Stimulated activated CD4-positive, alpha-beta T cell treated with anti-CD3 and anti-CD28 coated beads, Interleukin-2, amount 100 ng/mL, for 24 hours (primary cell): ENCODE measurements at places on chromosomes 16 and 17.

- no peak for DNase-seq
Observed at GRCh38 chr16:25563700-25564099, 128.1 kb upstream of the HS3ST4 start.

- DNase-seq, result no peak
Observed at GRCh38 chr17:9798008-9798407, 6.6 kb upstream of the DHRS7C start.

GRCh38 chr17:40579471-40579870 is 14.2 kb upstream of the CCR7 start:
- no peak for DNase-seq

DNA sequence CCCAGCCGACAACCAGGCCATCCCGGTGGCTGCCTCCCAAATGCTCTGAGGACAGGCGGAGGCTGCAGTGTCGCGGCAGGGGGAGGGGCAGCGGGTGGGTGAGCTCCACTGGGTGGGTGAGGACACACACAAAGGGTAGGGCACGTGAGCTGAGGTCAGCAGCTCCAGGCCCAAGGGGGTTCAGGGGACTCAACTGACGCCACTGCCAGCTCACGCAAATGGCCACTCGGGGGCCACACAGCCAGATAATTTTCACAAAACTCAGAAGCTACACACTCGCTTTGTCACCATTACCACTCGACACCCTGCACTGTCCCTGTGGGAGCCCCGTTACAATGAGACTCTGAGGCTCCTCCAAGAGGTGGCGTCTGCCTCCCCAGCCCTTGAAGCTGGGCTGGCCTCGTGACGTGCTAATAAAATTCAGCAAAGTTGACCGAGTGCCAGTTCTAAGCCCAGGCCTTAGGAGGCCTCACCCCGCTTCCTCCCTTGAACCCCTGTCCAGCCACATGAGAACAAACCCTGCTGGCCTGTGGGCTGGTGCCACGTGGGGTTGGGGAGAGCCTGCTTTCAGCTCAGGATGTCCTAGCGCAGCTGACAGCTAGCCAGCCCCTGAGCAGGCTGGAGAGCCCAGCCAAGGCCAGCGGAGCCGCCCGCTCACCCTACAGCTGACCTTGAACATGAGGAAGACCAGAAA is 56.9 kb downstream of the RMI2 start:
- no peak for DNase-seq

GRCh38 chr17:322006-322780 is 30.4 kb downstream of the RPH3AL start:
- DNase-seq, result no peak

- DNase-seq, result no peak
Observed at GRCh38 chr16:10121491-10121890, 60.7 kb downstream of the GRIN2A start.

- no peak for DNase-seq
Observed at GRCh38 chr16:27726621-27727261, 176.8 kb downstream of the KATNIP start.

DNA sequence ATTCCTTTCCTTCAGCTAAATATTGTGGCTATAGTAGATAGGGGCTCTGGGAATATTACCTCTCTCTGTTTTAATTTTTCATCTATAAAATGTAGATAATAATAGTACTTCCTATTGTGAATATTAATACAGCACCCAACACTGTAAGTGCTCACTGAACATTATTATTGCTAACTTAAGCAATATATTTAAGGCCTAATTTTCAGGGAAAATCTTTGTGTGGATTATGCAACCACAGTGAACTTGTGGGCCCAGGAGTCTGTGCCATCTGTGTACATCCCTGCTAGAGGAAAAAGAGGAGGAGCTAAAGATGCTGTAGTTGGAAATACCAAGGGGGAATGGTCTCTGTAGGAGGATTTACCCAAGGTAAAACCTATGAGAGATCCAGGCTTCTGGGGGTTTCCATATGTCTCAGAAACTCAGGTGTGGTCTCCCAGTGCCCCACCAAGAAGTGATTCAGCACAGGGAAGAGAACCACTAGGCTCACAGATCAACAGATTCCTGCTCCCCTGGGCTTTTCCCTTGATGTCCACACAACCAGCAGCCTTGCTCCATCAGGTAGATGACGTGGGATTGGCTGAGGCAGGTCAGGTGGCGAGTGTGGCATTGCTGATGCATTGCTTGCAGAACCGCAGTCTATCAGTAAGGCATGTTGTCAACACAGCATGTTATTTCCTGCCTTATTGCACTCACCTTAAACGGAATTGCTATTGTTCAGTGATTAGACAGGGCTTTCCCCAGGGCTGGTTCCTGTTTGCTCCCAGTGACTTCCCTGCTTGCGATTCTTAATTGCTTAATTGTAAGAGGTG is 1.6 kb upstream of the N4BP1 start:
- peak; percentile 72 for DNase-seq

- DNase-seq, result no peak
Observed at GRCh38 chr17:68565661-68566441, 35.3 kb downstream of the FAM20A start.

GRCh38 chr17:70110443-70110880 is 35.4 kb downstream of the KCNJ16 start:
- no peak for DNase-seq

- DNase-seq, result no peak
Observed at GRCh38 chr17:48440669-48441068, 10.7 kb upstream of the SKAP1 start.

DNA sequence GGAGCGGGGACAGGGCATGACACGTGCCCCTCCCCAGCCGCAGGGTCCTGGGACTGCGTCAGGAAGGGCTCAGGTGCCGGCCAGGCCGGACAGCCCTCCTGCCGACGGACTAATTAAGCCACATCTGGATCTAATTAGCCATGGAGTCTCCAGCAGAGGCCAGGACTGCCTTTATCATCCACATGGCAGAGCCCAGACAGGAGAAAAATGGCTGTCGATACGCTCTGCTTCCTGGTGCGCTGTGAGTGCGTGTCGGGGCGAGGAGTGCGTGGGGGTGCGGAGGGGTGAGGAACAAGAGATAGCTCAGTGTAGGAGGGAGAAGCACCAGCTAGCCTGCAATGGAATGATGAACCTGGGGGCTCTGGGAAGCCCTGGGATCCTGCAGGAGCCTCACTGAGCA is 218.8 kb downstream of the IRF8 start:
- no peak for DNase-seq

- DNase-seq, result peak; percentile 65
Observed at GRCh38 chr17:75404731-75405364, 630 bp downstream of the GRB2 start.

- DNase-seq, result peak; percentile 62
Observed at GRCh38 chr17:64063766-64064224, 43.4 kb upstream of the ICAM2 start.

GRCh38 chr17:29283496-29283895 is 10.5 kb downstream of the NUFIP2 start:
- DNase-seq, result no peak

GRCh38 chr17:49987290-49987585 is 7.8 kb downstream of the DLX3 start:
- no peak for DNase-seq

- no peak for DNase-seq
Observed at GRCh38 chr16:17295948-17296347, 174.8 kb downstream of the XYLT1 start.

DNA sequence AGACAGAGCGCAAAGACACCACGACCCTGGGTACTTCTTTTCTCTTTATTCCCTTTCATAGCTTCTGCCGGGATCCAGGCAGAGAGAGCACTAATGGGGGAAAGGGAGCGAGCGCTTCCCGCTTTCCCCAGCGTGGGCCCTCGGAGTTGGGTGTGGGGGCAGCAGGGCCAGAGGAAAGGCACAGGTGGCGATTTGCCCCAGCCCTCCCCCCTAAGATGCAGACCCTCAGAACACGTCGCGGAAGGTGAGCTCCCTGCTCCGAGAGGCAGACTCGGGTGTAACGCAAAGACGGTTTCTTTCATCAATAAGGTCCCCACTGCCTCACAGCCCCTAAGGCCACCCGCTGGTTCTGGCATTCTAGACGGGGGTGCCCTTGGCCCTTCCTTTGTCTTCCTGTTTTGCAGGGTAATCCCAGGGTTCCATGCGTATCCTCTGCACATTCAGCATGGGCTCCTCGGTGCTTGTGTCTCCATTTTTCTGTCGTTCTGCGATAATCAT is 570 bp upstream of the NME3 start:
- DNase-seq, result no peak

GRCh38 chr17:50325906-50326305 is 20.0 kb upstream of the XYLT2 start:
- no peak for DNase-seq

- DNase-seq, result no peak
Observed at GRCh38 chr17:58665946-58666857, 25.6 kb downstream of the TEX14 start.

DNA sequence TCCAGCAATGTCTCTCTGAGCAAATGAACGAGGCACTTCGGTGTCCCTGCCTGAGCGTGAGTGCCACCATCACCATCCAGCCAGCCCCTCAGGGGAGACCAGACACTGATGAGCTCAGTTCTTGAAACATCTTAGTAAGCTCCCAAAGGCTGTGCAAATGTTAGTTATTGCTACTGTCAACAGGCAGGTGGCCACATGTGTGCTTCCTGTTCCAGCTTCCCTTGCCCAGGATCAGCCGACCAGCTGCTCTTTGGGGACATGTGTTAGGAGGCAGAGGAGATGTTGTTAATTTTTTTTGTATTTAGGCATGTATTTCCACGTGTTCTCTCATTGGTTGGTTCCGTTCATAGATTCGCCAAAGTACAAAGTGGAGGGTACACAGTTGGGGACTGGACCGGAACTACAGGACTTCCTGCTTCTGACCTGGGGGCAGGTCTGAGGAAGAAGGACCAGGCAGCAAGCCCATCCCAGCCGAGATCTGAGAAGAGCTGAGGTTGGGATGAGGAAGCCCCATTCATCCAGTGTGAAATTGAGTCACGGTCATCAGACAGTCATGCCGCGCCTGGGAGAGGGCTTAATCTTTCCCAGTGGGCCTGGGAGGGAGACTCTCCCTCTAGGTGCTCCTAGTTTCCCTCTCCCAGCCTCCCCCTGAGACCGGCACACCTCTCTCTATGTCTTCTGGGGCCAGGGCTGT is 3.8 kb downstream of the TTYH2 start:
- no peak for DNase-seq

GRCh38 chr16:66984892-66985311 is 3.5 kb upstream of the CES4A start:
- DNase-seq, result peak; percentile 66

DNA sequence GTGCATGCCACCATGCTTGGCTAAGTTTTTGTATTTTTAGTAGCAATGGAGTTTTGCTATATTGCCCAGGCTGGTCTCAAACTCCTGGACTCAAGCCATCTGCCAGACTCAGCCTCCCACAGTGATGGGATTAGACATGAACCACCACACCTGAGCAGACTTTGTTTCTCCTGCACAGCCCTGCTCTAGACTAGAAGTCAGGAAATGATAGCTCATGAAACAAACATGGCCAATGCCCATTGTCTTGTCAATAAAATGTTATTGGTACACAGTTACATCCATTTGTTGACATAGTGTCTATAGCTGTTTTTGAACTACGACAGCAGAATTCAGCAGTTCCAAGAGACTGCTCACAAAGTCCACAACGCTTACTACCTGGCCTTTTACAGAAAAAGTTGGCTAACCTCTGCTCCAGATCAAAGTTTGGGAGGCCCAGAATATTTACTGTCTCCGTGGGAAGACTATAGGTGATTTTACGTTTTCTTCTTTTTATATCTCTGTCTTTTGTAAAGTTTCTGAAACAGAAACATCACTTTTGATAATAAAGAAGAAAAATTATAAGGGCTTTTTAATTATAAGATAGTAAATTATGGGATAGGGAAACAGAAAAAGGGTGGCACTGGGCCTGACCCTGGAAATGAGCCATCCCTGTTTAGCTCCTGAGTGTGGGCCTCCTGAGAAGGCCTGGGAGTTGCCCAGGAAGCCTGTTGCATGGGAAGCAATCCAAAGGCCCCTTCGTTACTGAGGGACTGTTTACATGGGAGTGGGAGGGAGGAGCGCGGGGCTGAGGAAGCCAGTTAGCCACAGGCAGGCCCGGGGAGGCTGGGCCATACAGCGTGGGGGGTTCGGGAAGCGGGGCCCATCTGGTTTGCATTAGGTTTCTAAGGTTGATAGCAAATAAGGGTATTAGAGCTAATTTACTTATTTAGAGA is 201.5 kb downstream of the IRF8 start:
- no peak for DNase-seq
